ENCODE measurements at places on chromosomes 2 and 18. TPM values are rescaled to one million over a fixed set of nuclear protein-coding genes. Genes with fewer than 3 reads are reported as not detected.

DNA sequence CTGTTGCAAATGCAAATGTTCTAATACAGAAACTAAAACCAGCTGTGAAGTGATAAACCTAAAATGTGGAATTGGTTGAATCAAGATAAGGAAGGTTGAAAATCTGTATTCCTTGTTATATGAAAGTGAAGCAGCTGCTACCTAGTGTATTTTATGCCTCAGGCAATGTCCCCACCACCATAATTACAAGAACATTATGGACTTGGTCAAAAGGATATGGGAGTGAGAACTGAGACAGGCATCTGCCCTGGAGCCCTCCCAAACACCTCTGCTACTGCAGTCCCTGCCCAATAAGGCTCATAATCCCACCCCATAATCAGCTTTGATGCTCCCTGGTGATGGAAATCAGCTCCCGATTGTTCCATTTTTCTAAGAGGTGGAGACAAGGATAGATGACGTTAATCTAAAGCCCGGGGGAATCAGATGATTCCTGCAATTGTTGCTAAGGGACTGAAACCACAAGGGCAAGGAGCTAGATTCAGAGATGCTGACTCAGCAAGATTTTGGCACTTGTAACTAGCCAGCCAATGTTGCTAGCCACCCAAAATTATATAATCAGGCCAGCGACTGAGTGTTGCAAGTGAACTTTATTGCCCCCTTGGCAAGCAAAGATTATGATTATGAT is 69.5 kb downstream of the EVA1A start:
- H3K27me3 ChIP-seq = no peaks in the 10 kb centered on the region
- no peak overlapping the region for H3K27ac ChIP-seq
- no peak overlapping the region for H3K4me3 ChIP-seq
- no peaks in the 10 kb centered on the region for H3K36me3 ChIP-seq
- no peak for DNase-seq

GRCh38 chr2:19550750-19551149 is 192.3 kb upstream of the OSR1 start:
- DNase-seq = no peak
- no peaks in the 10 kb centered on the region for H3K4me1 ChIP-seq

- DNase-seq = peak; percentile 82
- no peaks in the 10 kb centered on the region for H3K36me3 ChIP-seq
- H3K27me3 ChIP-seq = no peaks in the 10 kb centered on the region
- peak overlapping the region; percentile 63 for H3K4me3 ChIP-seq
- H3K27ac ChIP-seq = peak overlapping the region; percentile 83
- H3K4me1 ChIP-seq = peaks cover 12% of the 10 kb centered on the region
Observed at GRCh38 chr18:5630057-5630899, 86.5 kb upstream of the EPB41L3 start.

The NTSR2 gene
- not detected for total RNA-seq

- H3K36me3 ChIP-seq = no peaks in the 10 kb centered on the region
- H3K27me3 ChIP-seq = no peaks in the 10 kb centered on the region
- H3K4me3 ChIP-seq = no peak overlapping the region
- no peaks in the 10 kb centered on the region for H3K4me1 ChIP-seq
Observed at GRCh38 chr2:169438466-169439072, 40.7 kb upstream of the BBS5 start.

The SLC20A1 gene
- total RNA-seq = 57.8 TPM

The KCNK3 gene
- total RNA-seq = 26.3 TPM

The PDE1A gene
- total RNA-seq = 4.3 TPM

The TMEM178A gene
- 10.5 TPM for total RNA-seq

The SLC4A5 gene
- total RNA-seq = 3.2 TPM

The DHRS9 gene
- total RNA-seq = 24.2 TPM

DNA sequence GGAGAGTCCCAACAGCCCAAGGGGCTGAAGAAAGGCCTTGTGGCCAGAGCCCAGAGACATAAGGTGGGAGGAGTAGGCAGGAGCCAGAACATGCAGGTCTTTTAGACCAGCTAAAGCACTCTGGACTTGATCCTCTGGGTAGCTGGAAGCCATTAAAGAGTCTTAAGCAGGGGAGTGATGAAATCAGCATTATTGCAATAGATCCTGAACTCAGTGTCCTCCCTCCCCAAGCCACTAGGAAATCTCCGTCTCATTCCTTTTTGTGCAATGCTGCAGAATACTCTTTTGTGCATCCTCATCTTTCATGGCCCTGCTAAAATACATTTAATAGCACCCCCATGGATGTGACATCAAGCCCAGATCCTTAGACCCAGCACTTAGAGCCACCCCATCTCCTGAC is 58.6 kb upstream of the ZCCHC2 start:
- peaks cover 6% of the 10 kb centered on the region for H3K4me1 ChIP-seq
- H3K27ac ChIP-seq = no peak overlapping the region
- H3K27me3 ChIP-seq = no peaks in the 10 kb centered on the region
- DNase-seq = no peak

- no peaks in the 10 kb centered on the region for H3K36me3 ChIP-seq
- H3K27ac ChIP-seq = no peak overlapping the region
- peaks cover 6% of the 10 kb centered on the region for H3K4me1 ChIP-seq
- no peak overlapping the region for H3K4me3 ChIP-seq
Observed at GRCh38 chr2:176292608-176293007, 23.4 kb downstream of the MTX2 start.

- H3K4me1 ChIP-seq = peaks cover 9% of the 10 kb centered on the region
- DNase-seq = no peak
- H3K27ac ChIP-seq = no peak overlapping the region
- no peaks in the 10 kb centered on the region for H3K27me3 ChIP-seq
- H3K36me3 ChIP-seq = no peaks in the 10 kb centered on the region
- no peak overlapping the region for H3K4me3 ChIP-seq
Observed at GRCh38 chr2:24403832-24404212, 43.5 kb upstream of the ITSN2 start.

The KDSR gene
- total RNA-seq = 47.3 TPM

GRCh38 chr18:75189696-75190095 is 19.2 kb downstream of the PTGR3 start:
- no peaks in the 10 kb centered on the region for H3K27me3 ChIP-seq
- no peaks in the 10 kb centered on the region for H3K36me3 ChIP-seq
- no peak overlapping the region for H3K27ac ChIP-seq
- H3K4me1 ChIP-seq = no peaks in the 10 kb centered on the region

DNA sequence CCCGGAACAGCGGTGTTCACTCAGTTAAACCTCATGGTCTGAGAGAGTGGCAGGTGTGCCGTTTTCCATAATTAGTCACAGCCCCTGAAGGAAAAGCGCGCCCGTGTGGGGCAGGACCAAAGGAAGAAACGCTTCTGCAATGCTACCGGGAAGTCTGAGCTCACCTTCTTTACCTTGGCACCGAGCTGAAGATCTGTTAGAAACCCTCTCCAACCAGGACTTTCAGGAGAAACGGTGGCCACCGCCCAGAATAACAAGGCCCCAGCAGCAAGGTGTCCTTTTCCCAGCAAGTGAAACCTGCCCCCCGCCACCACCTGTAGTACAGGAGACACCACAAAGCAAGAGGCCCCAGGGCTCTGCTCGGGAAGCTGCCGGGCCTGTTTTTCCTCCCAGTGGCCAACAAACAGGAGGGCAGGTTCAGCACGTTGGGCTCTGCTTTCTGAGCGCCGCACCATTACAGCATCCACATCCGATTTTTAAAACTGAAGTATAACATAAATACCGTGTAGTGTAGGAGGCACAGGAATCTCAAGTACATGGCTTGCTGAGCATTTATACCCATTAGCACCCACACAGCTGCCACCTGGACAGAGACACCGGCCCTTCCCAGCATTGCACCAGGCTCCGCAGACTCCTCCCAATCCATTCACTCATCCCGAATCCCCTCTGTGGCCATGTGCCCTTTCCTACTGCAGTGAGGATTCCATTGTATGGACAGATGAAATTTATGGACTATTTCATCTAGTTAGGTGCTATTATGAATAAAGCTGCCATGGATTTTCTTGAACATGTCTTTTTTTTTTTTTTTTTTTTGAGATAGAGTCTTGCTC is 121.8 kb upstream of the RIOK3 start:
- DNase-seq = no peak
- H3K27me3 ChIP-seq = no peaks in the 10 kb centered on the region
- no peak overlapping the region for H3K4me3 ChIP-seq
- H3K36me3 ChIP-seq = no peaks in the 10 kb centered on the region
- H3K4me1 ChIP-seq = no peaks in the 10 kb centered on the region

DNA sequence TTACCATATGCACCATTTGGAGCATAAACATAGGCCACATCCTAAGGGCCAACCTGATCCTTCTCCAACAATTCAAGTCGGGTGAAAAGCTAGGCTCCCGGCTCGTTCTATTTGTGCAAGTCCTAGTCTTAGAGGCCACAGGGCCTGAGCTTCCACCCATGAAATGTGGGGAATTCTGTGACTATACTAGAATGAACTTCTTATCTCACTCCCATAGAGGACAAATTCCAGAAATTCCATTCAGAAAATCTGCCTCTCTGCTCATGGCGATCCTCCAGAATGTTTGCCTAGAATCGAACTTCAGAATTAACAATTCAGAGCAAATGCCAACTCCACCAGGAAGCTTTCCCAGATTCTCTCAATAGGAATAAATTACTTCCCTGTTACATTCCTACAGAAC is 187.9 kb downstream of the BCL11A start:
- H3K27ac ChIP-seq = no peak overlapping the region
- peaks cover 5% of the 10 kb centered on the region for H3K4me1 ChIP-seq
- H3K36me3 ChIP-seq = no peaks in the 10 kb centered on the region

The ANKRD30B gene
- not detected for total RNA-seq

The UGT1A4 gene
- total RNA-seq = not detected

DNA sequence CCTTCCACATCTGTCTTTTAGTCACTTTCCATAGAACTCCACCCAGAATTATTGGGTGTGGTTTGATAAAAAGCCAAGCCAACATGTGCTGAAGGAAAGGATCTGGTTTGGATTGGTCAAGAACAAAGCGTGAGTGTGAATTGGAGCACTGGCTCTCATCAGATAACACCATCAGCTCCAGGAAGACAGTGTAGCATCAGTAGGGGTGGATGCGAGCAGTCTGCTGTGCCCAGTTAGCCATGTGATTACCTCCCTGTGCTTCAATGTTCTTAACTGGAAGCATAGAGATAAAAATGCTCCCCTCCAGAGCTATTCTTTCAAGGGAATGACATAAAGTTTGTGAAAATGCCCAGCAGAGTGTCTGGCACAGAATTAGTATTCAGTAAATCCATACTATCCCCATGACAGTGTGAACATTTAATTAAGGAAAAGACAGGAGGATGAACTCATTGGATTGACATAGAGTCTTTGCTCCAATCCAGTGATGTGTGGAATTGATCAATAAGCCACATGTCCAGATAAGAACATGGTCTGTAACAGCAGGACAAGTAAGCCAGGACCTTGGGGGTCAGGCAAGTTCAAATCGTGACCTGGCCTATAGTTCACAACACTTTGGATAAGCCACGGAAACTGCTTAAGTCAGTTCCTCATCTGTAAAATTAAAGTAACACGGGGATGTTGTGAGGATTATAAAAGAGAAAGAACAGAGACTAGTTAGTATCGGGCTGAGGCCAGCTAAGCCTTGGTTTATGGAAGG is 68.0 kb downstream of the FAM124B start:
- DNase-seq = no peak
- no peak overlapping the region for H3K27ac ChIP-seq
- H3K4me3 ChIP-seq = no peak overlapping the region
- no peaks in the 10 kb centered on the region for H3K4me1 ChIP-seq
- no peaks in the 10 kb centered on the region for H3K36me3 ChIP-seq

The IL1R2 gene
- total RNA-seq = 24.7 TPM

- peaks cover 100% of the 10 kb centered on the region for H3K36me3 ChIP-seq
- no peak for DNase-seq
- no peak overlapping the region for H3K4me3 ChIP-seq
Observed at GRCh38 chr2:9484533-9484932, 10.2 kb downstream of the IAH1 start.

DNA sequence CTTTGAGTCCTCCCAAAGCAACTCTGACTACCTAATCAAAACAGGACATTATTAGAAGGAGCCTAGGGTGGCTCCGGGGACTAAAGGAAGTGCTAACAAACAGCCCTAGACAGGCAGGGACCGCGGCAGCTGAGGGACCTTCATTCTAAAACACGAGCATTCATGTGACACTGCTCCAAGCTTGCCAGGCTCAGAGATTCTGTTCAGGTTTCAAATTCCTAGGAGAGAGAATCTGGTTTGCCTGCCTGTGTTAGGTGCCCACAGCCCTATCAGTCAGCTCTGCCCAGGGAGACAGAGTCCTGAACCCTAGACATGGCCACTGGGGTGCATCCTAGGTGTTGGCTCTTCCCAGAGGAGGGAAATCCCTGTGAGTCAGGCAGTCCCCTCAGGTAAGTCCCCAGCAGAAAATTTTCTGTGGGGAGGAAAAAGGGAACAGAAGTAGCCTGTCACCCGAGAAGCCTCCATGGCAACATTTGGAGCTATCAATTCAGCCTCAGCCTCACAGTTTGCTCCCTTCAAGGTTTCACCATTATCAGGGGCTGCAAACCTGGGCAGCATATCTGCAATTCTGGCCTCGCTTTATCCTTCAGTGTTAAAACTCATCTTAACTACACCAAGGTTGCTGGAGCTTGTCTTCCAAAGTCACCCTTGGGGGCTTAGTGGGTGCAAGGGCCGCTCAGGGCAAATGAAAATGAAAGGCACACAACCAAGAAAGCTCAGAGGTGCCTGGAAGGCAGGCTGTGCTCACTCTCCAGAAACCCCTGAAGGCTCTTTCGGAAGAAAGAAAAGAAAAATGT is 28.6 kb downstream of the PCBP1 start:
- no peak overlapping the region for H3K4me3 ChIP-seq
- peaks cover 3% of the 10 kb centered on the region for H3K4me1 ChIP-seq
- H3K27ac ChIP-seq = peak overlapping the region; percentile 17
- DNase-seq = no peak

- no peak overlapping the region for H3K27ac ChIP-seq
- no peaks in the 10 kb centered on the region for H3K4me1 ChIP-seq
- DNase-seq = no peak
- H3K27me3 ChIP-seq = no peaks in the 10 kb centered on the region
- peaks cover 62% of the 10 kb centered on the region for H3K36me3 ChIP-seq
- H3K4me3 ChIP-seq = no peak overlapping the region
Observed at GRCh38 chr2:43559391-43560230, 36.2 kb downstream of the THADA start.

GRCh38 chr2:107988108-107988507 is 1.8 kb downstream of the SLC5A7 start:
- no peaks in the 10 kb centered on the region for H3K27me3 ChIP-seq
- H3K4me1 ChIP-seq = no peaks in the 10 kb centered on the region

The PDCD1 gene
- total RNA-seq = 0.91 TPM

The ABCG8 gene
- 0.10 TPM for total RNA-seq

DNA sequence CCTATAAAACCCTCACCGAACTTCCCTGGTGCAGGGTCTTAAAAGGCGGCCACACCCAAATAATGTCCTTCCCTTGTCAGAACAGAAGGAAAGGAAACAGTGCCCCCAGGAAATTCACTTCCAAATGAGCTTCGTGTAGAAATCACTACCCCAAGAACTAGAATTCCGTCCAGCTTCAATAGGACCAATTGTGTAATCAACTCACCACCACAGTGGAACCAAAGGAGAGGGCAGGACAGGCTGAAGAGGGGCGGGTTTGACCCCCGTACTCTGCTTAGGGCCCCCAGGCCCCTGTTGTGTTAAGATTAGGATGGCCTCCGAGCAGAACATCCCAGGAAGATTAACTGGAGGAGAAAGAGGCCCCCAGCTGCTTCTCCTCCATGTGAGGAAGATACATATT is 24.1 kb downstream of the GPR35 start:
- no peak overlapping the region for H3K4me3 ChIP-seq
- H3K4me1 ChIP-seq = no peaks in the 10 kb centered on the region
- no peaks in the 10 kb centered on the region for H3K27me3 ChIP-seq
- H3K36me3 ChIP-seq = no peaks in the 10 kb centered on the region
- no peak overlapping the region for H3K27ac ChIP-seq
- DNase-seq = no peak

GRCh38 chr2:180524499-180524898 is 455.9 kb upstream of the UBE2E3 start:
- DNase-seq = no peak
- no peak overlapping the region for H3K27ac ChIP-seq
- H3K36me3 ChIP-seq = no peaks in the 10 kb centered on the region
- H3K27me3 ChIP-seq = no peaks in the 10 kb centered on the region

Data from upper lobe of left lung (tissue), 6 donors.